Diencephalon (tissue), 1 donor: ENCODE measurements at places on chromosomes 2 and 18. TPM values are rescaled to one million over a fixed set of nuclear protein-coding genes. Genes with fewer than 3 reads are reported as not detected.

Gene MARCO
- not detected for total RNA-seq

Gene PAX3
- 0.69 TPM for total RNA-seq

Gene LONRF2
- total RNA-seq = 90.7 TPM

Gene KIF5C
- total RNA-seq = 421 TPM

Gene ANKZF1
- total RNA-seq = 29.3 TPM

Gene ANO7
- total RNA-seq = 0.46 TPM

Gene PDK1
- 18.2 TPM for total RNA-seq

Gene C2orf66
- total RNA-seq = 0.69 TPM
